ENCODE measurements at places on chromosomes 5 and 9.

DNA sequence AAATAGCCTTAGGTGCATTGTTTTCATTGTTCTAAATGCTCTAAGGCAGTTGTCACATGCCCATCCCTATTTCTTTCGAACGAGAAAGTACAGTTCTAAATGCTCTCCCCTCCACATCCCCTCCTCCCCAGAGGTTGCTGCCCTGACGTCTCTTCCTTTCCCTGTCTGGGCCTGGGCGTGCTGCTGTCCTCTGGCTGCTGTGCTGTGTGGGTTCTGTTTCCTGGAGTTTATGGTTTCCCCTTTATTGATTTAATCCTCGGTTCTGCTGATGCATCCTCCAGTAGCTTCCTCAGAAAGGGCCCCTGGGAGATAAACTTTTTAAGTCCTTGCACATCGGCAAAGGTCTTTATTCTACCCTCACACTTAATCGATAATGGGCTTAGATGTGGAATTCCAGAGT, 48.8 kb downstream of the MVB12B start:
- no peak for DNase-seq

GRCh38 chr9:84271531-84271900, 69.0 kb downstream of the SLC28A3 start:
- peak; percentile 64 for DNase-seq

DNA sequence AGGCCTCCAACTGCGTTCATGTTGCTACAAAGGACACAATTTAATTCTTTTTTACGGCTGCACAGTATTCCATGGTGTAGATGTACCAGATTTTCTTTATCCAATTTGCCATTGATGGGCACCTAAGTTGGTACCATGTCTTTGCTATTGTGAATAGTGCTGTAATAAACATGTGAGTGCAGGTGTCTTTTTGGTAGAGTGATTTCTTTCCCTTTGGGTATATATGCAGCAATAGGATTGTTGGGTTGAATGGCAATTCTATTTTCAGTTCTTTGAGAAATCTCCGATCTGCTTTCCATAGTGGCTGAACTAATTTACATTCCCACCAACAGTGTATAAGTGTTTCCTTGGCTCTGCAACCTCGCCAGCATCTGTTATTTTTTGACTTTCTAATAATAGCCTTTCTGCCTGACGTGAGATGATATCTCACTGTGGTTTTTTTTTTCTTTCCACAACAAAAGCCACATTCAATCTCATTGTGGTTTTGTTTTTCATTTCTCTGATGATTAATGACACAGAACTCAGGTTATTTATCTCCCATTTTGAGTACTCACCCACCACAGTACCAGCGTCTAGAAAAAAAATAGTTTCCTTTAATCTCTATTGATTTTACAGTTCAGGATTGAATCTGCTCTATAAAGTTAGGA, 21.9 kb downstream of the ARRDC3 start:
- no peak for DNase-seq

DNA sequence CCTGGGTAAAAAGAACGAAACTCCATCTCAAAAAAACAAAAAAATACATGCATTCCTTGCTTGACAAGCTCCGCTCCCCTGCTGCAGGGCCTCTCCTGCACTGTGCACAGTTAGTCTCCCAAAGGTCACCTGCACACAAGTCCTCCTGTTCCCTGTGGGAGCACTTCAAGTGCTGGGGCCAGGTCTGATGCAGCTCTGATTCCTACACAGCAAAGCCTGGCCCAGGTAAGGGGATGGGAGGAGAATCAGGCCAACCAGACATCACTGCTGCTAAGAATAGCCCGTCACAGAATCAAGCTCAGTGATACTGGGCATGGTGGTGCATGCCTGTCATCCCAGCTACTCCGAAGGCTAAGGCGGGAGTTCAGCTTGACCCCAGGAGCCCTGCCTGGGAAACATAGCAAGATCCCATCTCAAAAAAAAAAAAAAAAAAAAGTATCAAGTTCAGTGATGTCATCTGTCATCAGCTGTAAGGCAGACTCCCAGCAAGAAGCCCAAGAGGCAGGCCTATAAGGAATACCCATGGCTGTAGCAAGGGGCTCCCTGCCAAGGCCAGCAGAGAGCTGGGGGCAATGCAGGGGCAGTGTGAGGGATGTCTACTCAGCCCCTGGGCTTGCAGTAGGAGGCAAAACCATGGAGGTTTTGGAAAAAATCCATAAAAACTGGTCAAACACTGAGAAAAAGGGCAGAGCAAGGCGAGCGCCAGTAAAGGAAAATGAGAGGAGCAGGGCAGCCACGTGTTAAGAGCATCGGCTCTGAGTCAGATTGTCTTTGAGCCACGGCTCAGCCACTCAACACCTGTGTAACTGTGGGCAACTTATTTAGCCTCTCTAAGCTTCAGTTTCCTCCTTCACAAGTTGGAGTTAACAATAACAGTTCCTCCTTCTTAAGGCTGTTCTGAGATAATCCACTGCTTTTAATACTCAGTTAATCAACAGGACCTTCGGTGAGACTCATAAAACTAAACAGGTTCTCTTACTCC, 3.2 kb downstream of the TPM2 start:
- no peak for DNase-seq

DNA sequence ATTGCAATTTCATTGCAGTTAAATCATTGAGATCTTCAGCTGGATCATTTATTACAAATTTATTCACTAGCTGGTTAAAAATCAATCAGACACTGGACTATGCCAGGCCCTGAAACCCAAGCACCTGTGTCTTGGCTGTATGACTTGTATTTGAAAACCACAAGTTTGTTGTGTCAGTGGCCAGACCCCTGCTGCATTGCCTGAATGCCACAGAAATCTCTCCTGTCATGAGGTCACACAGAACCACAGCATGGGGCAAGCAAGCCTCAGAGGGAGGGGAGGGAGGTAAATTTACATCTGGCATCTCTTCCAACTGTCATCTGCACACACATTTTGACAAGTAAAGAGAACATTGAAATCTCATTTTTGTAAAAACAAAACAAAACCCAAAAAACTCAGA, 90.0 kb downstream of the ARRDC3 start:
- DNase-seq: peak; percentile 13

DNA sequence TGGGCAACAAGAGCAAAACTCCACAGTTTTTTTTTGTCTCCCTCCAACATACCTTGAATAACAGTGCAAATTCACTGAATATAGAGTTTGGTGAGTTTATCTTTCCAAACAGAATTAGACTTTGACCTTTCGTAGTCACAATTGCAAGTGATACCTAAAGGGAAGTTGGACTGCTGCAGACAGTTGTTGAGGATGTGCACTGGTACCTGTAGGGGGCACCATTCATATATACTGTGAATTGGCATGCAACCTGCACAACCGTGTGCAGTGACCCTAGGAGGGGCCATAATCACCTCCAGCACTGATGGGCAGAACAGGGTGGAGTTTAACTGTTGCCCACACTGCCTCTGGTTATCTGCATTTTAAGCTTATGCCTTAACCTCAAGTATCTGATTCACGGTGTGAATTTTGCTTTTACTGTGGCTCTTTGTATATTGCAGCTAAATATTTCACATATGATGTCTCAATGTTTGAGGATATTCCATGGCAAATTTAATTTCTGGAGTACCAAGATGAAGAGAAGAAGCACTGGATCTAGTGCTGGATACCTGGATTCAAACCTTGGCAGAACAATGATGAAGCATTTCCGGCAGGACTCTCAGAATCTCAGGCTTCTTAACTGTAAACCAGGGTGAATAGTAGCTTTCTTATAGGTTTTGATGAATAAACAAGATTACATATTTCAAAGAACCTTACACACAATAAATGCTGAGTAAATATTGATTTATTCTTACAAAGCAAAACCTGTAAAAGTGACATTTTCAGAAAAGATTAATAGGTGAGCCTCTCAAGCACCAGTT, 144.3 kb downstream of the ACTBL2 start:
- peak; percentile 22 for DNase-seq

DNA sequence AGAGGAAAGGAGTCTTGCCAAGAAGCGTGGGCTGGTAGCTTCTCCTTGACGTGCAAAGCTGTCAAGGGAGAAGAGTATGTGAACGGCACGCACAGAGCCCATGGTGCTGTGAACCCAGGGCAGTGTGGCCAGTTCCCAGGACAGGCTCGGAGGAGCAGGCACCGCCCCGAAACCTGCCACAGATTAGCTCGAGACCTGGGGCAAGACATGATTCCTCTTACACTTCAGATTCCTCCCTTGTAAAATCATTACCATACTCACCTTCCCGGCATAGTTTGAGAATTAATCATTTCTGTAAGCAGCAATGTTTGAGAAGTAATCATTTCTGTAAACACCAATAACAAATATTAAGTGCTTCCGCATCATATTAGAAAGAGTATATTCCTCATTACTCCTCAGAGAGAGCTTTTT, 19.9 kb downstream of the GOLM1 start:
- no peak for DNase-seq

DNA sequence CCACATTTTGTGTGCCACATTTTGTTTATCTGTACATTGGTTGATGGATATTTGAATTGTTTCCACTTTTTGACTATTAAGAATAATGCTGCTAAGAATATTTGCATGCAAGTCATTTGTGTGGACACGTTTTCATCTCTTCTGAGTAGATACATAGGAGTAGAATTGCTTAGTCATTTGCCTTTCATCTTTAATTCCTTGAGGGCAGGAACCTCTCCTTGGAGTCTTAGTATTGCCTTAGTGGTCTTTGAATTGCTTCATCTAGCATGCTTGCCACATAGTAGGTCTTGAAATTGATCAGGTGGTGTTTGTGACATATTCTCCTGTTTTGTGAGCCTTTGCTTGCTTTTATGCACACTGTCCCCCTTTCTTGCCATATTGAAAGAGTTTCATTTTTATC, 128.5 kb downstream of the NR3C1 start:
- no peak for DNase-seq

DNA sequence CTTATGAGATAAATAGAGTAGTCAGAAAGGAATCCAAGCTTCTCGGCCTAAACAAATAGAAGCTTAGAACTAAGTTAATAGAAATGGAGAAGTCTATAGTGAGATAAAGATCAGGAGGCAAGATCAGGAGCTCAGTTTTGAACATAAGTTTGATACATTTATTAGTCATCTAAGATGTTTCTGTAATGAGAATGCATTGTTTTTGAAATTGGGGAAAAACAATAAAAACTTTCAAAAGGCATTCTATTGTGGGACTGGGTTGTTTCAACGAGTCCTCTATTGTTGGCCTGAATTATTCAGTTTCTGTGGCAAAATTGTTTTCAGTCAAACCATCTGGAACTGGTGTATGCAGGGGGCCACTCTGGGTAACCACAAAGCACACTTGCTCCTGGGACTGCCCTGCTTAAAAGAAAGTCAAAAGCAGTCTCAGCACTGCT, 181.0 kb upstream of the CLINT1 start:
- peak; percentile 48 for DNase-seq

- no peak for DNase-seq
These were observed 13.3 kb upstream of the PSMD5 start for GRCh38 chr9:120855827-120856670.

- no peak for DNase-seq
These were observed 177.3 kb upstream of the FST start for GRCh38 chr5:53303105-53303504.

- no peak for DNase-seq
These were observed 3.0 kb downstream of the PSMB7 start for GRCh38 chr9:124412228-124412575.

GRCh38 chr5:13763719-13764118, 180.8 kb downstream of the DNAH5 start:
- DNase-seq: no peak

- DNase-seq: no peak
These were observed 14.0 kb downstream of the PDGFRB start for GRCh38 chr5:150141544-150142184.

DNA sequence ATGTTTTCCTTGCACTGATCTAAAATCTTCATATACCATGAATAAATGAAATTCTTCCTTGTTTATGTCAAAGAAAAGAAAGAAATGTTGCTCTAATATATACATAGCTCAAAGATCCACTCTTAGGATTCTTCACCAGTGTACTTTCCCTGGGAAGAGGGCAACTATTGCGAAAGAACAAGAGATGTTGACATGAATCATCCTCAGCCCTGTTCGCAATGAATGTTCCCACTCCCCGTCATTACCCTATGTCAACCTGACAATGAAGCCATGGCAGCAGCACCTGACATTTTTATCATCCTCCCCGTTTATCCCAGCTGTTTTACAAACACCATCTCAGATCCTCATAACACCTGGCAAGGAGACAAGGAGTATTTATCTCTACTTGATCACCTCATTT, 409.1 kb upstream of the GRIA1 start:
- no peak for DNase-seq

DNA sequence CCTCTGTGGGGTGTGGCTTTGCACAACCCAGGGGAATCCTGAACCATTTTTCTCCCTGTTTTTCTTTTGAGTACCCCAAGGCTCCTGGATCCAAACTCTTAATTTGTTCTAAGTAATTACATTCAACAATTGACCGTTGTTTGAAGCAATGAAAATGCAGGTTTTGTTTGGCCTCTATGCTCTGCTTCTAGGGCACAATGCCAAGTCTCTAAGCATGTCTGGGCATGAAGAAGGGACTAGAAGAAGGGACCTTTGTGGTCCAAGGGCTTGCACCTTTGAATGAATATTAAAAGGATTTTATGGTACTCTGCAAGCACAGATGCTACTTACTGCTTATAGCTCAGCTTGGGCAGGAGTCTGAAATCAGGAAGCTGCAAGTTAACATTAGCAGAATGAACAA, 6.6 kb upstream of the ENC1 start:
- DNase-seq: no peak

DNA sequence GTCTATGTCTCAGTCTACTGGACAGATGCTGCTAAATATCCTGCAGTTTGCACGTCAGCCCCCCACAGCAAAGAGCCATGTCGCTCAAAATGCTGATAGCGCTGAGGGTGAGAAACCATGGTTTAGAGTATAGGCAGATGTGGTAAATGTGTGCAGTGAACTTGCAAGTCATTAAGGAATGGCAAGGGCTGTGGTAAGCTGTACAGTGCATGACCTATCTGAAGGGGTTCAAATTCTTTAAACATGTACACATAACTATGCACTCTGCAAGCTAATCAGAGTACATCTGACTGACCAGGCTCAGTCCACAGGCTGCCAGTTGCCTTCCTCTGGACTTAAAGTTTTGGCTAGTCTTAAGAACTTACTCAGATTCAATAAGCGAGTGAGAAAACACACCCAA, 170.7 kb downstream of the CFAP90 start:
- no peak for DNase-seq

Measured in GM13977 (cell line).